ENCODE measurements at places on chromosomes 3 and 15.

DNA sequence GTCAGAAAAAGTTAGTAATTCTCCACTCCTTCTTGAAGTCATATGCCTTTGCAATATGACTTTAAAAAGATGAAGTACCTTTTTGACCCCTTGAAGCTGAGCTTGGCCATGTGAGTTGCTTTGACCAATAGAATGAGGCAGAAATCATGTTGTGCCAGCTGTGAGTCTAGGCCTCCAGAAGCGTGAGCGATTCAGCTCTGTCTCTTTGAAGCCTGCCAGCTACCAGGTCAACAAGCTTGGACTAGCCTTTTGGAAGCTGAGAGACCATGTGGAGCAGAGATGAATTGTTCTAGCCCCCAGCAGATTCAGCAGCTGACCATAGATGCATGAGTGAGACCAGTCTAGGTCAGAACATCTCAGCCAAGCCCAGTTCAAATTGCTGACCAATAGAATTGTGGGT is 69.8 kb upstream of the EOMES start:
- no peak for DNase-seq

DNA sequence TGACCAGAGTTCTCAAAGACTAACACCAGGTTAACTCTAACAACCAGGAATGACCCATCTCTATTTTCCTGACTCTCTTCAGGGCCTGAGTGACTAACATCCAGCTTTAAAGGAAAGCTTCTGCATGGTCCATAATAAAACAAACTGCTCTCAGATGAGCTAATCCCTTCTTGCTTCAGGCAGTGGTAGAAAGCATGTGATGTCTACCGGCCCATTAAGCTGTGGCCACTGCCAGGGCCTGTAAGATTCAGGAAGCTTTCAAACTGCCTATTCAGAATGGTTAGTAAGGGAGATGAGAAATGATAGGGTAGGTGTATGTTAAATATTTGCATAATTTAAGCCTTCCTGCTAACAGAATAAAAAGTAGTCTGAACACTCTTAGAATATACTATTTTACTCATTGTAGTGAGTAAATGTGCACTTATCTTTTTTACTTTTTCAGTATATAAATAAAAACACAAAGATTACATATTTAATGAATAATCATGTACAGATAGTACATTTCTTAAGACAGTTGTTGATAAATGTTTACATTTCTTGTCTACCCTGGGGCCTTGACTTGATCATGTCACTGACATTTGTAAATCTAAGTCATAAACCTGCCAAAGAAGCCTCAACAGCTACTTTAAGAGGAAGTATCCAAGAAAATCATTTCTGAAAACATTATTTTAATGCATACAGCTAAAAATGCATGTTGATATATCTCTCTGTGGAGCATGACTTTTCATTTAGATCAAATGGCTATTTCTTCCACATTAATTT is 222.0 kb downstream of the MCTP2 start:
- peak; percentile 2 for DNase-seq

DNA sequence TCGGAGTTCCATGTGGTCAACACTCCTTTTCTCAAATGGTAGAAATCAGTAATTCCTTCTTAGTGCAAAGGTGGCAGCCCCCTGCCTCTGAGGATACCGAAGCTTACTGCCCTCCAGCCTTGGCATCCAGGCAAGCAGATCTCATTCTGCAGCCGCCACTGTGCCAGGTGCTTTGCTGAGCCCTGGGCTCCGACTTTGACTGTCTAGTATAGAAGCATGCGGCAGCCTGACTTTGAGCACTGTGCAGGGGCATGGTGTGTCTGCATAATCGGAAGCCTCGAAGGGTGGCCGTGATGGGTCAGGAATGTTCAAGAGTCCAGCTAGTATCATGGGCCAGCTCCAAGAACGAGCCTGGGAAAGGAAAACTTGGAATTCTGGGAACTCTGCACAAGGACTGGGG is 39.7 kb downstream of the ABTB1 start:
- no peak for DNase-seq

- no peak for DNase-seq
These were observed 47.4 kb upstream of the WNT7A start for GRCh38 chr3:13927295-13927694.

GRCh38 chr3:19202754-19203153 is 54.4 kb downstream of the KCNH8 start:
- DNase-seq, result no peak

DNA sequence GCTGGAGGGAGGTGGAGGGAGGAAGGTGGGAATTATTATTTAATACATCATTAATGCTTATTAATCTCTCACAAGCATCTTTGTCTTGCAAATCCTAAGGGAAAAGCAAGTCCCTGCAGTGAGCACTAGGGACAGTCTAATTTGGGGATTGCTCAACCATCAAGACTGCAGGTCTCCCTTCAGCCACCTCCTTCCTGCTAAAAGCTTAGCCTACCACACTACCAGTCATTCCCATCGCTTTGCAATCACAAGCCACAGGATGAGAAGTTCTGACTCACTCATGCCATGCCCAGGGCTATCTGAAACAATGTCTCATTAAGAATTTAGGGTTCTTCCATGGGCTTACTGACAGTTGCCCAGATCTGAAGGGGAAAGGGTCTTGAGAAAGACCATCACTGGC is 51.0 kb upstream of the EIF1B start:
- peak; percentile 2 for DNase-seq

DNA sequence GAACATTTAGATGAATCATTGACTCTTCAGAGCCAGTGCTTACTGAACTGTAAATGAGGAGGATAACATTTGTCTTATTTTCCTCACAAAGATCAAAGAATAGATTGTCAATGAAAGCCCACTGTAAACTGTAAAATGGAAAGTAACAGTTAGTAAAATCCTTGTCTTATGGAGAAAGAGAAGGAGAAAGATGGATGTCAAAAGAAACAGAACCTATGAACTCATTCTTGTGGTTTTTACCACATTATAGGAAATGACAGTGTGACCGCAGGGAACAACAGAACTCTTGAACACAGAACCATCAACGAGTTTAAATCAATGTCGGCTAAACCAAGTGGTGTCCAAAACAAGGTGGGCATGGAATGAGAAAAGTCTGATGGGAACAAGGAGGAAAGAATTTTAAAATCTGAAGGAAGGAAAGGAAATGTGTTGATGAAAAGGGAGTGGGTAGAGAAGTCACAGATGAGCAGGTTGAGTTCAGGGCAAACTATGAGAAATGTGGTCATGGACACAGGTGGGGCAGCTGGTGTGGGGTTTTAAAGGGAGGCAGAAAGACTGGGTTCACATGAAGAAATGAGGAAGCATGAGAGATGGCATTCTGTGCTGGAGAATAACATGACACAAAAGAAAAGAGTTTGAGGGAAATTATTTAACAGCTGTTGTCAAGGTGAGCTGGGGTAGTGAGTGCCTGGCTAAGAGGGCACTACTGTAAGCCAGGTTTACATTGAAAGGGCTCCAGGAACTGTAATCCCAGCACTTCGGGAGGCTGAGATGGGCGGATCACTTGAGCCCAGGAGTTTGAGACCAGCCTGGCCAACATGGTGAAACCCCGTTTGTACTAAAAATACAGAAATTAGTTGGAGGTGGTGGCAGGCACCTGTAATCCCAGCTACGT is 42.4 kb upstream of the ETV5 start:
- DNase-seq, result no peak

- DNase-seq, result no peak
These were observed 85.2 kb downstream of the CACNA1D start for GRCh38 chr3:53579636-53580035.

DNA sequence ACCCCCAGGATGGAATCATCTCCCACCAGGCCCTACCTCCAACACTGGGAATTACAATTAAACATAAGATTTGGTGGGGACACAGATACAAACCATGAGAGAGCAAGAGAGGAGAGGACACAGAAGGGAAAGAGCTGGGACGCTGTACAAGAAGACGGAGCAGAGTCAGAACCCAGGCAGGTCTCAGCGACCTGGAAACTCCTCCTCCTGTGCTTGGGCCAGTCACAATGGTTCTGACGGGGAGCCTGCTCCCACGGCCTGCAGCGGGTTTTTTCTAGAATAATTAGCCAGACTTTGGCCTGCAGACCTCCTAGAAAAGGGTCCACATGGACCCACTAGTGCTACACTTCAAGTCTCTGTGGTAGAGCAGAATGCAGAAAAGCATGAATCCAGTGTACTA is 5.6 kb downstream of the SLC12A8 start:
- no peak for DNase-seq

GRCh38 chr3:42684632-42685362 is 540 bp upstream of the KLHL40 start:
- no peak for DNase-seq

GRCh38 chr3:89679686-89680085 is 572.3 kb downstream of the EPHA3 start:
- no peak for DNase-seq

DNA sequence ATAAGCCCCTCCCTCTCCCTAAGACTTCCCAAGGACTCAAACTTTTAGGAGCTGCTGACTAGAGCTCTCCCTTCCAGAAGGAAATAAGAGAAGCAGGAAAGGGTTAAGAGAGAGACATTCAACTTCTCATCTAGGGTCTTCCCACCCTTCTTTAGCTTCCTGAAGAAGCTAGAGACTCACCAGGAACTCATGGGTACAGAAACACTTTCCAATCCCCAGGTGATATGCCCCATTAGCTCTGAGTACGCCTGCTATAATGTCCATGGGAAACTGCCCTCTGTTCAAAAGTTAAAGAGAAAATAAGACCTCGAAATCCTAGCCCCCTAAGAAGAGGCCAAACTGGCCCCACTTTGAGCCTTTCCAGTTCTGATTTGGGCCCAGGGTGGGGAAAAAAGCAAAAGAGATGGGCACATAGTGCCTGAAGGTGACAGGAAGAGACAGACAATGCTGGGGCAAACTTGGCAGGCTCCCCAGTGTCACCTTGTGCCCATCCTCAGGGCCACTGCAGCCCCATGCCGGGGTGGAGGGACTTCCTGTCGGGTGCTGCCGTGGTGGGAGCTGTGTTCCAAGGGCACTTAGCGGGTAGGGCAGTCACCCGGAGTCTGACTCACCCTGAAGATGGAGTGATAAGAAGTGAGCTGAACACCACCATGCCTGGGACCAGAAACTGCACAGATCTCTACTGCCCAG is 29.5 kb downstream of the CCDC12 start:
- DNase-seq, result peak; percentile 55

- DNase-seq, result no peak
These were observed 79.5 kb downstream of the LINGO1 start for GRCh38 chr15:77553257-77553656.

GRCh38 chr3:168220556-168220955 is 124.8 kb upstream of the GOLIM4 start:
- DNase-seq, result no peak

- DNase-seq, result no peak
These were observed 1.8 kb downstream of the ARRDC4 start for GRCh38 chr15:97962263-97962662.

GRCh38 chr3:64977308-64978100 is 289.7 kb upstream of the ADAMTS9 start:
- peak; percentile 75 for DNase-seq

DNA sequence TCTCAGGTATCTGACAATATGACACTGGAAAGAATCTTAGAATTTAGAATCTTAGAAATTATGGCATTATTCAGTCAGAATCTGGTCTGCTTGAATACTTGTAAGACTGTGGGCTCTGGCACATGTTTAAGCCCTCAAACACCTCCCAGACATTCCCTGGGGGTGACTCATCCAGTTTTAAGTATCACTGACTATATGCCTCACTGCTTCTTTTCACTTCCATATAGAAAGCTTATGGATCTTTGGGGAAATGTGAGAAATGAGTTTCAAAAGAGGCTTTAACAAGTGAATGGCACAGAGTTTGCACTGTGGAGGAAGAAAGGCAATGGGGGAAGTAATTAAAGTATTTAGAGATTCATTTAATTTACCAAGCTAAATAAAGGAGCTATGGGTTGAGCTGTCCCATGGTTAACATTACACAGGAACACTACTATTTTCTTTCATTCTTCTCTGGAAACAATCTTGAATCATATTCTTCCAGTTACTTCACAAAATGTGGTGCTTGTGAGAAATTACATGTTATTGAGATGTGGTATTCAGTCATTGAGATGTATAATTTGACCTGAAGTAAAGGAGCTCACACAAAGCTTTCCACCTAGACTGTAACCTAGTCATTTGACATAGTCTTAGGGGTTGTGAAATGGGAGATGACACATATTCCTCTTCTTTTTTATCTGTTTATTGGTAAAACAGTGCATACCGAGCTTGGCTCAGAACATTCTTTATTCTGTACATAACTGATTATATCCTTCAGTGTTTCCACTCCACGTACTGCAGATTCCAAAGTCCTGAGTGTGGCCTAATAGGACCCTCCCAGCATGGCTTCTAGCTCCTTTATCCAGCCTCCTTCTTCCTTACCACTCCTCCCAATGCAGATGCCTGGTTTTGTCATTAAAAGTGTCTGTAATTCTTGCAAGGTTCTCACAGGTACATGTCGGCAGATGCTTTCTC is 544.6 kb upstream of the NECTIN3 start:
- peak; percentile 51 for DNase-seq

- no peak for DNase-seq
These were observed 309.3 kb upstream of the UBE2E2 start for GRCh38 chr3:22893644-22894325.

- DNase-seq, result no peak
These were observed 113.7 kb downstream of the LIPC start for GRCh38 chr15:58545307-58546065.

GRCh38 chr15:32685576-32685975 is 32.2 kb upstream of the GREM1 start:
- DNase-seq, result no peak

- no peak for DNase-seq
These were observed 37.3 kb upstream of the APH1B start for GRCh38 chr15:63240109-63240508.

DNA sequence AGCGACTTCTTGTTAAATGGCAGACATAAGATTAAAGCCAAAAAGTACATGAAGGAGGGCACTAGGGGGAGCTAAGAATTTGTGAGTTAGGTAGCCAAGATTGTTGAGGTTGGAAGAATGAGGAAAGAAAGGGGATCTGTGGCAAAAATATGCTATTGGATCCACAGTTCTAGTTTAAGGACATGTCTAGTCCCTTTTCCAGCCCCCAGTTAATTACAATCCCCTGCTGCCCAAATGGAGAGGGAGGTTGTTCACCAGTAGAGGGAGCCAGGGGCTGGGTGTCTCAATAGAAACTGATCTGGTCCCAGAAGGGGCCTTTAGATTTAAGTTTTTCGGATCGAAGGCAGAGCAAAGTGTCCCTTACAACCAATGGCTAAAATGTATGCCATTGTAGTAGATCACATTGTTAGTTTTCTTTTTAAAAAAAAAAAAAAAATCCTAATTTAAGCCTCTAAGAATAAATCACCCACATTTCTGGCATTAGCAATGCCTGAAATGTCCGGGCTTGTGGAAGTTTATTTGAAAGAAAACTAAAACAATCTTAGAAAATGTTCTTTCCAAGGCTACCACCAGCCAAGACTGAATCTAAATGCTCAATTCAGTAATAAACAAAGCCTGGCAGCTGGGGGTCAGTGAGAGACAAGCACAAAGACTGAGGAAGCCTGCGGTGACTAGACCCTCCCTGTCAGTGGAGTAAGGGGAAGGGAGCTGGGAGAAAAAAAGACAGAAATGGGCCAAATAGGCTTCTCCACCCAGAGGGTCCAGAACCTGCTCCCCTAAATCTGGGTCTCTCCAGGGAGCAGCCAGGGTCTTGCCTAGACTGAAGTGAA is 7.1 kb downstream of the COL8A1 start:
- peak; percentile 50 for DNase-seq
